T47D (cell line): ENCODE measurements at places on chromosomes 7 and 10.

DNA sequence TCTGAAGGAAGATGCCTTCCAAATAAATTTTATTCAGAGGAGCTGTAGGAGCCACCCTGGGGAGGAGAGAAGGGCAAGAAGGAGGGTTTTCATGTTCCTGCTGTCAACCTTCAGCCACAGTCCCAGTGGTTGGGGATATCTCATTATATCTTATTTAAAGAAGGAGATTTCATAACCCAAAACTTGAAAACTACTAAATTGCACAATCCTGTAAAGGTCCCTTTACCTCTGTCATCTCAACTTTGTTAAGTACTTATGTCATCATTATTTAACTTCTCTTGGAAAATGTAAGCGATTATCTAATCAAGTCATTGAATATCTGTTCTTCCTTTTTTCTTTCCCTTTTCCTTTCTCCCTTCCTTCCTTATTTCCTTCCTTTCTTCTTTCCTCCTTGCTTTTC is 794.5 kb upstream of the IGFBP3 start:
- no peak for DNase-seq

DNA sequence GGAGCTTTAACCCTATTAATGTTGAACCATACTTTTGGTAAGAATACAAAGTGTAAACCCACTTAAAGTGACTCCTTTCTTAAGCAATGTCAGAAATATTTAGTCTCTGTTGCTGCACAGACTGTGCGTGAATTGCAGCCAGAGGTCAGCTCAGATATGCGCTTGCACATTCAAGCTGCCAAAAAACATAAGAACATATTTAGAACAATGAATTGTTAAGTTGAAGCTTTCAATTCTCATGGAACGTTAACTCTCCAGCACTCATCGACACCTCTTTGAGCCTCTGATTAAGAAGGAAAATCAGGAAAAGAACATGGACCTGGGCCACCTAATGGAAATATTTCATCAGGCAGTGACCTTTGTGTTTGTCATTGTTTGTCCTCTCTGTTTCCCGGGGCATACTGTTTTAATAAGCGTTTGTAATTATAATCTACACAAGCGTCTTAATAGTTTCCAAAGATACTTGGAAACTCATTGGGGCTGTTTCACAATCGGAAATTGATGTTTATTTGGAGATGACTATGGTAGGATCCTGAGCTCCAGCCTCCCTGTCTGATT is 193.0 kb upstream of the CELF2 start:
- DNase-seq, result no peak

GRCh38 chr10:35353395-35353794 is 17.1 kb downstream of the CCNY start:
- no peak for DNase-seq

GRCh38 chr7:30894866-30895605 is 16.6 kb upstream of the AQP1 start:
- DNase-seq, result peak; percentile 23

- no peak for DNase-seq
These were observed 392.5 kb downstream of the NRG3 start for GRCh38 chr10:82267465-82267864.

DNA sequence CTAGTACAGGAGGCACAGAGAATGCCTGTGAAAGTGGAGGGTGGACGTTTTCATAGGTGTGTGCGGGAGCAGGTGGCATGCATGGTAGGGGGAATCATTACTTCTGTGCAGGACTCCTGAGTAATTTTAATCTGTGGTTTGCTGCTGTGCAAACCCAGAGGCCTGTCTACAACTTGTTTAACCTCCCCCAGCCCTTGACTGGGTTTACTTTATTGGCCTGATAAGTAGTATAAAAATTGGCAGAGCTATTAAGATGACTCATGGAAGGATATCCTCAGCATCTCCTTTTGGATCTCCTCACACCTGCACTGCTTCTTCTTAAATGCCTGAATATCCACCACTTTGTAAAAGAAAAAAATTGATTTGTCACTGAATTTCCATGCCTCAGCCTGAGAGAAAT is 104.8 kb downstream of the AUTS2 start:
- DNase-seq, result no peak
